ENCODE measurements at places on chromosomes 5 and 9.

DNA sequence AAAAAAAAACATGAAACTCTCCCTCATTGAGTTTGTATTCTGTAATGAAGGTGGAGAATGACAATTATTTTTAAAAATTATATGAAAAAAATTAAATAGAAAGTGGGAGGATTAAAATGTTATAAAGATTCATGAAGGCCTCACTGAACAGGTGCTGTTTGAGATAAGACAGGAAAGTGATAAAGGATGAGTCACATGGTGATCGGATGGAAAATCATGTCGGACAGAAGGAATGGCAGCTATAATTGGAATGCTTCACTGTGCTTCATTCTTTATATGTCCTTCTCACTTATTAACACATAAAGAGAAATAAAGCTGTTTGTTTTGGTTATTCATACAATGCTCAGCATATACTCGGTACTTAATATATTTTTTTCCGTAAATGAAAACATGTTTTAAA lies 464.5 kb upstream of the RGMB start:
- DNase-seq, result no peak

DNA sequence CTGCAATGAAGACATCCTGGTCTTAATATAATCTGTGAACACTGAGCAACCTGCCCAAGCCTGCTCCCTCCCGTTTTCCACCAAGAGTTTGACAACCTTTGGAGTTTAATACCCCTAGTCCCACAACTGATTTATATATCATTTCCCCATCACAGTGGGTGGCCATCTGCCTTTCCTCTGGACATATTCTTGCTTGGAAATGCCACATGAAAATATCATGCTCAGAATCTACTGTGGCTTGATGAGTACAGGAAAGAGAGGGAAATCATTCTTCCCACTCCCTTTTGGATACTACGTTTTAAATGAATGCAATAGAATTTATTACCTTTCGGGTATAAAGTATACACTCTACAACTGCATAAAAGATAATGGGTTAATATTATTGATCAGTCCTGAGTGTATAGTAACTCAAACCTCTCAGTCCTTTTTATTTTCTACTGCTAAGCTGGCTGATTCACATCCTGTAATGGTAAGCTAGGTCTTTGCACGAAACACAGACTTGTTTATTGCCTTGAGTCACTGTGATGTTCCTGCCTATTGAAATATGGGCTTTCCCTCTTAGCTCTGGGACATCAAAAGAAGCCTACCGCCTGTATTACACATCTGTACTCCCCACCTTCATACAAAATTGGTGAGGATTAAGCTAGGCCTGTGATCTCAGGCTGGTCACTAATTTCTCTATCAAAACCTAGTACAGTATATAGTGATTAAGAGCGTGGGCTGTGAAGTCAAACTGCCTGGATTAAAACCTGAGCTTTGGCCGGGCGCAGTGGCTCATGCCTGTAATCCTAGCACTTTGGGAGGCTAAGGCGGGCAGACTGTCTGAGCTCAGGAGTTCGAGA lies 67.6 kb upstream of the NR5A1 start:
- no peak for DNase-seq

GRCh38 chr9:19294219-19294618 lies 63.7 kb downstream of the DENND4C start:
- no peak for DNase-seq

DNA sequence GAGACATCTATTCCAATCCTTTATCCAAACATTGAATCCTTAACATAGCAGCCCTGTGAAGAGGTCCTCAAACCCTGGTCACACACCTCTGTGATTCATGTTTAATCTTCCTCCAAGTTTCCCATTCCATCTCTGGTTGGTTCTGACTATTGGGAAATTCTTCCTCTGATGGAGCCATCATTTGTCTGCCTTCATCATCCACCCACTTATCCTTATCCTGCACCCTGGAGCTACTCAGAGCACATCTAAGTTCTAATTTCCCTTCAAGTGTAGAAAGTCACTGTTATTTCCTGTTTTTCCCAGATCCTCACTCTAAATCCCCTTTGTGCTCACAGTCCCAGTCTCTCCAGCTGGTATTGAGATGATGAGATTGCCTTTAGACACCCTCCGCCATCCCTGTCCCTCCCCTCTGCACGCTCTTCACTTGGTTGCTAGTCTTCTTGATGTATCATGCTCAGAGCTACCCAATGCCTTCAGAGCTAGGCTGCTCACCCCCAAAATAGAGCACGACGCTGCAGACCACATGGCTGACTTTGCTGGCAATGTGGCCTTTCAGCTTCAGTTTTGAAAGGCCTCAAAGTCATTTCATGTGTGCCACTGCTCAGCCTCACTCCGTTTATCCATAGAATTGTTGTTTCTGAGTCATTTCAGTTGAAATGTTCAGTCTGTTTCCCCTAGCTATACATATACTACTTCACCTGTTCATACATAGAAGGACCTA lies 154.3 kb downstream of the PALM2AKAP2 start:
- DNase-seq, result no peak

DNA sequence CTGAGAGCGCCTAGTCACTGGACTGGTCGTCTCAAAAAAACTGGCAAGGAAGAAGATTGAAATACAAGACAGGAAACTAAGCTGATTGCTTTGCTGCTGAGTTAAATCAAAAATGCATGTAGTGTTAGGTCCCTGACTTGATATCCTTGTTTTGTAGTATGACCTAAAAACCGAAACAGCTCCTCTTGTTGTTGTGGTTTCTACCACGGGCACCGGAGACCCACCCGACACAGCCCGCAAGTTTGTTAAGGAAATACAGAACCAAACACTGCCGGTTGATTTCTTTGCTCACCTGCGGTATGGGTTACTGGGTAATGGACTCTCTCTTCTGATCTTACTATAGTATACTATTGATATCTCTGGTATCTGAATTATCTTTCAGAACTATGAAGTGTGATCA lies 4.3 kb downstream of the MTRR start:
- no peak for DNase-seq

DNA sequence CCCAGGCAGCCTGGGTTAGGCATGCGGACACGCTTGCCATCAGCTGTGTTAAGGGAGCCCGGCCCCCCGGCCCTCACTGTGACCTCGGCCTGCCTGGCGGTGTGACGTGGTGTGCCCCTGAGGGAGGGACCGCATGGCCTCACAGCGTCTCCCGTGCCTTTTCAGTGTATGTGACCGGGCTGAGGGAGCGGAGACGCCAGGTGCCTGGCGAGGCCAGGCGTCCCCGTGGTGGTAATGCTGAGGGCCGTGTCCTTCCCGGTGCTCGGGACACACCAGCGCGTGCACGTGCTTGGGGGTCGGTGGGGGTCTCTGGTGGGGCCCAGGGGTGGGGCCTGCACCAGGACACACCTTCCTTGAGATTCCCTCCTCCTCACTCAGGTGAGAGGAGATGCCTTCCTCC lies 10.9 kb downstream of the RNU6ATAC start:
- no peak for DNase-seq

DNA sequence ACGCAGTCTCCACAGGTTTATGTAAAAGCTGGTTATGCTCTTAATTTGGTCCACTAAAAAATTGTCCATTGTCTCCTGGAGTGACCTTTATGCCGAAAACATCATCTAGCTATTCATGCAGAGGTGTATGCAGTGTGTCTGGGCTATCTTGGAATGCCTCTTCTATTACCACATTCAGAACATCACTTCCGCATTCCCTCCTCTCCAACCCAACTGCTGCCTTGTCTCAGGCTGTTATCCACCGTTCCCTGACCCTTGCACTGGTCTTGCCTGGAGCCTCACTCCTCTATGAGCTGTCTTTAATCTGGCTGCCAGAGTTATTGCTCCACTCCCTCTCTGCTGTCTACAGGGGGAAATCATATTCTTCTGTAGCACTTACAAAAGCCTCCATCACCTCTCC lies 214.1 kb upstream of the ANKRD55 start:
- peak; percentile 14 for DNase-seq

All from fibroblast of gingiva (primary cell).